Right lobe of liver (tissue), 6 donors: ENCODE measurements at places on chromosomes 7 and 10.

GRCh38 chr10:86693721-86694369 lies 25.5 kb downstream of the LDB3 start:
- no peaks in the 10 kb centered on the region for H3K36me3 ChIP-seq
- H3K4me3 ChIP-seq: no peak overlapping the region
- H3K27me3 ChIP-seq: no peaks in the 10 kb centered on the region
- H3K27ac ChIP-seq: no peak overlapping the region

- DNase-seq: no peak
- H3K36me3 ChIP-seq: no peaks in the 10 kb centered on the region
- no peak overlapping the region for H3K4me3 ChIP-seq
- no peaks in the 10 kb centered on the region for H3K4me1 ChIP-seq
- H3K27me3 ChIP-seq: no peaks in the 10 kb centered on the region
Observed at GRCh38 chr7:98238076-98238475, 14.0 kb downstream of the TECPR1 start.

GRCh38 chr7:81236560-81236959 lies 317.7 kb upstream of the SEMA3C start:
- H3K27me3 ChIP-seq: no peaks in the 10 kb centered on the region
- H3K4me3 ChIP-seq: no peak overlapping the region
- DNase-seq: no peak
- no peaks in the 10 kb centered on the region for H3K36me3 ChIP-seq
- H3K27ac ChIP-seq: no peak overlapping the region

GRCh38 chr10:57950442-57950974 lies 317.2 kb downstream of the IPMK start:
- H3K27me3 ChIP-seq: no peaks in the 10 kb centered on the region
- no peak overlapping the region for H3K4me3 ChIP-seq
- no peak overlapping the region for H3K27ac ChIP-seq
- no peak for DNase-seq
- no peaks in the 10 kb centered on the region for H3K36me3 ChIP-seq
- H3K4me1 ChIP-seq: no peaks in the 10 kb centered on the region

- no peaks in the 10 kb centered on the region for H3K36me3 ChIP-seq
- no peaks in the 10 kb centered on the region for H3K27me3 ChIP-seq
- DNase-seq: no peak
- no peak overlapping the region for H3K27ac ChIP-seq
- no peaks in the 10 kb centered on the region for H3K4me1 ChIP-seq
Observed at GRCh38 chr7:19565602-19566001, 143.2 kb downstream of the POLR1F start.

DNA sequence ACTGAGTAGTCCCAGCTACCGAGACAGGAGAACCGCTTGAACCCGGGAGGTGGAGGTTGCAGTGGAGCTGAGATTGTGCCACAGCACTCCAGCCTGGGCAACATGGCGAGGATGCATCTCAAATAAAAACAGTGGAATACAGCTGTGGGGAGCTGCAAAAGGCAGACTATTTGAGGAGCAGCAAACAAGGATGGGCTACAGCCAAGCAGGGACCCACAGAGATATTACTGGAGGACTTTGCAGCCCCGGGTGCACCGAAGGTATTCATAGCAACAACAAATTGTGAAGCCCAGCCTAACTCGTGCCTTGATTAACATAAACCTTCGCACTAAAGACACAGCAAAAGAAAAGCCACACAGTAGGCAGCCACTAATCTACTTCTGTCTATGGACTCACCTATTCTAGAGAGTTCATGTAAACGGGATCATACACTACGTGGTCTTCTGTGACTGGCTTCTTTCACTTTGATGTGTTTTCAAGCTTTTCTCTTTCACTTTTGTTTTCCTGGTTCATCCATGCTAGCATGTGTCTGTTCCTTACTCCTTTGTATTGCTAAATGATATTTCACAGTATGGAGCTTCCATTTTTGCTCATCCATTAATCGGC lies 34.0 kb downstream of the PODXL start:
- no peak overlapping the region for H3K4me3 ChIP-seq
- H3K27ac ChIP-seq: peak overlapping the region; percentile 41
- no peaks in the 10 kb centered on the region for H3K36me3 ChIP-seq
- no peaks in the 10 kb centered on the region for H3K4me1 ChIP-seq
- DNase-seq: no peak

GRCh38 chr7:81506609-81507008 lies 263.2 kb downstream of the HGF start:
- H3K36me3 ChIP-seq: no peaks in the 10 kb centered on the region
- H3K27me3 ChIP-seq: no peaks in the 10 kb centered on the region
- no peak overlapping the region for H3K4me3 ChIP-seq
- H3K4me1 ChIP-seq: no peaks in the 10 kb centered on the region

DNA sequence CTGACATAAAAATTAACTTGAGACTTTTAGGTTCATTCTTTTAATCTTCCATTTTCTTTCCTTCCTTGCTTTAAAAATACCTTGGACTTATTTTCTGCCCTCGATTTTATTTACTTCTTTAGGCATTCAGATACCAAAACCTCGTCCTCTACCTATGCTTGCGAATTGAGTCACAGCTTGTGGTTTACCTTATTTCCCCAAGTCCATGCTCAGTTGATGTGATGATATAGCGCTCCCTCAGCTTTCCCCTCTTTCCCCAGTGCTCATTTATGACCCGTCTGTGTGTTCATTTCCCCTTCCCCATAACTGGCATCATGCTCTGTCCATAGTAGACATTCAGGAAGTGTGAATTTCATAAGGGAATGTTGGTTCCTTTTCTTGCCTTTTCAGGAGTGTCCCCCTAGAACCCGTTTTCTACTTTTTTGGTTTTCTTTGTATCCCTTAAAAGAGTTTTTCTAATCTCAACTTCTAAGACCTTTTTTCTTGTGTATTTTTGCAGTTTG lies 19.1 kb upstream of the PRKRIP1 start:
- no peak overlapping the region for H3K4me3 ChIP-seq
- no peak for DNase-seq
- H3K4me1 ChIP-seq: no peaks in the 10 kb centered on the region
- H3K27ac ChIP-seq: no peak overlapping the region
- no peaks in the 10 kb centered on the region for H3K27me3 ChIP-seq

- H3K4me1 ChIP-seq: no peaks in the 10 kb centered on the region
- no peak overlapping the region for H3K27ac ChIP-seq
- H3K36me3 ChIP-seq: no peaks in the 10 kb centered on the region
- DNase-seq: no peak
- H3K27me3 ChIP-seq: no peaks in the 10 kb centered on the region
- no peak overlapping the region for H3K4me3 ChIP-seq
Observed at GRCh38 chr10:119331061-119331460, 123.7 kb downstream of the GRK5 start.

DNA sequence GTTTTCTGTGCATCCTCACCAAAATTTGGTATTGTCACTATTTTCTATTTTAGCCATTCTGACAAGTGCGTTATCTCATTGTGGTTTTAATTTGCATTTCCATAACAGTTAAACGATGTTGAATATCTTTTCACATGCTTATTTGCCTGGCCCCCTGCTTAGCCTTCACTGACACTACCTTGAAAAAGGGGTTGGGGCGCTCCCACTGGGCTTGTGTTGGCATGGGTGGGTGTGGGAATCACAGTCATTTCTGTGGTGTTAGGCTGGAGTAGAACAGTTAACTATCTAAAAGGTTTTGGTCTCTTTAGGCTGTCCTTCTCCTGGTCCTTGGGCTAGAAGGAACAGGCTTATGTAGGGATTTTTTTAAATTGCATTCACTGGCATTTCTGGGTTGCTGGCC lies 72.2 kb upstream of the TMEM140 start:
- H3K27me3 ChIP-seq: no peaks in the 10 kb centered on the region
- H3K36me3 ChIP-seq: no peaks in the 10 kb centered on the region
- no peaks in the 10 kb centered on the region for H3K4me1 ChIP-seq
- H3K4me3 ChIP-seq: no peak overlapping the region
- H3K27ac ChIP-seq: no peak overlapping the region

DNA sequence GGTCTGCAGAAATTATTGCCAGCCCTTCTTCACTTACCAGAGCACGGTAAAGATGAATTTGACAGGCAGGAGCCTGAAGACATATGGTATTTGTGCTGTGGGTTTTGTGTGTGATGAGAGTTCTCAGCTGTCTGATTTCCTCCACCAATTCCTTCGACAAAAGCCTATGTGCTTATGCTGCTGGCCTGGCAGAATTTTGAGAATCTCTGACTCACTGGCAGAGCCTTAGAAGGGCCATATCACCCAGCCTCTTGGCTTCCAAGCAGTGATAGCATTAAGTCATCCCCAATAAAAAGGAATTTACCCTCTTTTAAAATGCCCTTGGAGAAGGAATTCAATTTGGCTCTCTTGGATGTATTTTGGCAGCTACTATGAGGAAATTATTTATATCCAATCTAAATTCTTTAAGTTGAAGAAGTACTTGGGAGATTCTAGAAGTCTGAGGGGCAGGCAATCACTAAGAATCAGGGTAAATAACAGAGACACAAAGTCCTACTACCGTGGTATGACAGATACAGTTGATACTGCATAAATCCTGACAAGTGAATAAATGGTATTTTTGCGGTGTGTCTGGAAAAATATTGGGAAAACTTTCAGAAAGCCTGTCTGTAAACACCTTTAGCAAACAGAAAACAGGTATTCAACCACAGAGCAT lies 68.6 kb upstream of the EFCAB10 start:
- no peak overlapping the region for H3K27ac ChIP-seq
- no peak overlapping the region for H3K4me3 ChIP-seq
- no peaks in the 10 kb centered on the region for H3K27me3 ChIP-seq
- H3K4me1 ChIP-seq: no peaks in the 10 kb centered on the region
- no peaks in the 10 kb centered on the region for H3K36me3 ChIP-seq

- H3K36me3 ChIP-seq: no peaks in the 10 kb centered on the region
- H3K27ac ChIP-seq: no peak overlapping the region
- no peak overlapping the region for H3K4me3 ChIP-seq
- no peaks in the 10 kb centered on the region for H3K4me1 ChIP-seq
Observed at GRCh38 chr10:124603376-124604213, 140.6 kb downstream of the FAM53B start.

DNA sequence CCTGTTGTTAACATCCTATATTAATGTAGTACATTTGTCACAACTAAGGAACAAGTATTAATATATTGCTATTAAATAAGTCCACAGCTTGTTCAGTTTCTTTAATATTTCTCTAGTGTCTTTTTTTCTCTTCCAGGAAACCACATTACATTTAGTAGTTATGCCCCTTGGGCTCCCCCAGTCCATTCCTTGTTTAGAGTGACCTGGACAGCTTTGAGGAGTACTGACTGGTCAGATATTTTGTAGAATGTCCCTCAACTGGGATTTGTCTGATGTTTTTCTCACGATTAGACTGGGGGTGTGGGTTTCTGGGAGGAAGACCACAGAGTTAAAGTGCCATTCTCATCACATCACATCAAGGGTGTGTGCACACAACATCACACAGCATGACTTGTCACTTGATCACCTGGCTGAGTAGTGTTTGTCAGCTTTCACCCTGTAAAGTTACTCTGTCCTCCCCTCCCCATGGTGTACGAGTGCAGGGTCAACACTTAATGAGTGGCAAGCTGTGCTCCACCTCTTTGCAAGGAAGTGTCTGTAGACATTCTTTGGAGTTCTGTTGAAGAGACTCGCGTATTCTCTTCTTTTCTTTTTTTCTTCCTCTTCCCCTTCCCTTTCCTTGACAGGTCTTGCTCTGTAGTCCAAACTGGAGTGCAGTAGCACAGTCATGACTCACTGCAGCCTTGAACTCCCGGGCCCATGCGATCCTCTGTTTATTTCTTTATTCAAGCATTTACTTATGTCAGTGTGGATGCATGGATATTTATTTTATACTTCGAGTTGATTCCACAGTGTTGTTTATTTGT lies 10.2 kb downstream of the LMTK2 start:
- no peak overlapping the region for H3K27ac ChIP-seq
- H3K4me3 ChIP-seq: no peak overlapping the region
- H3K36me3 ChIP-seq: no peaks in the 10 kb centered on the region

DNA sequence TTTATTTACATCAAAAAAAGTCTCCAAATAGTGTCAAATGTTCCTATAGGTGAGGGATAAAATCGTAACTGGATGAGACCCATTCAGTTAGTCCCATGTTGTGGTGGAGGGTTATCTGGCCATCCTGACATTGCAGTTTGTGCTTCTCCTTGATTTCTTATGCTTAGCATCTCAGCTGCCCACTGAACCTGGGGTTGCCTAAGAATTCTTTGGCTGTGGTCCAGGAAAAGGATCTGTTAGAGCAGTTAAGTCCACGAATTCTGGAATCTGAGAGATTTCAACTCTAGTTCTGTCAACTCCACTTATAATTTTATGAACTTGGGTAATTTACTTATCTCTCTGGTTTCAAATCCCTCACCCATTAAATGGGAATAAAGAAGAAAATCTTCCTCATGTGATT lies 1673.4 kb downstream of the REEP3 start:
- no peaks in the 10 kb centered on the region for H3K4me1 ChIP-seq
- no peak overlapping the region for H3K27ac ChIP-seq
- no peaks in the 10 kb centered on the region for H3K36me3 ChIP-seq
- H3K27me3 ChIP-seq: no peaks in the 10 kb centered on the region

DNA sequence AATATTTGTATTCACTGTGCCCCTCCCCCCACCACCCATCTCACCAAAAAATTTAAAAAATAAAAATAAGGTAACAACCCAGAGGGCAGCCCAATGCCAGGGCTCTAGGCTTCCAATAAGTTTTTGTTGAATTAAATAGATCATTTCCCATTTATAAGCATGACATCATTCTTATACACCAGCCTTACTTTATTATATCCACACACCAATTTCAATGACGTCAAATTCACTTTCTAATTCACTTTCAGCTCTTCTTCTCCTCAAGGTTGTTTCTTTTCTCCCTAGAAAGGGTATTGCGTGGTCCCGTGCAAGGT lies 1.2 kb upstream of the DKK1 start:
- H3K27me3 ChIP-seq: peaks cover 9% of the 10 kb centered on the region
- no peaks in the 10 kb centered on the region for H3K36me3 ChIP-seq
- H3K27ac ChIP-seq: no peak overlapping the region

DNA sequence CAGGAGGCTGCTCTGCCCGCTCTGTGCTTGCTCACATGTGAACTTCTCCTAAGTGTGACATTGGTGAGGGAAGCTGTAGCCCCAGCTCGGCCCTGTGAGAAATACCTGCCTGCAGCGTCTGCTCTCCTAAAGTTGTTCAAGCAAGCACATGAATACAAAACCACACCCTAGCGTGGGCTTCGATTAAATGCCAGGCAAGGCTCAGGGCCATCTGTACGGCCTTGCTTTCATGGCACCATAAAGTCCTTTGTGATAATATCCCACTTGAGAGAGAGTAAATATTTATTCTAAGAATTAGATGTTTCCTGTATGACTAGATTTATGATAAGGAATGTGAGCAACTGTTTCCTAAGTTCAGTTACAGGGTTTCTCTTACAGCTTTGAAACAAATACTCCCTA lies 262.8 kb upstream of the KLF14 start:
- DNase-seq: no peak
- H3K4me1 ChIP-seq: peaks cover 48% of the 10 kb centered on the region
- H3K27me3 ChIP-seq: no peaks in the 10 kb centered on the region

- H3K27ac ChIP-seq: no peak overlapping the region
- DNase-seq: no peak
- H3K27me3 ChIP-seq: no peaks in the 10 kb centered on the region
- H3K4me1 ChIP-seq: peaks cover 9% of the 10 kb centered on the region
- no peak overlapping the region for H3K4me3 ChIP-seq
- H3K36me3 ChIP-seq: no peaks in the 10 kb centered on the region
Observed at GRCh38 chr7:92667816-92668535, 77.8 kb upstream of the FAM133B start.

GRCh38 chr10:49044293-49045193 lies 70.8 kb downstream of the VSTM4 start:
- DNase-seq: no peak
- H3K4me3 ChIP-seq: no peak overlapping the region
- H3K36me3 ChIP-seq: no peaks in the 10 kb centered on the region
- no peak overlapping the region for H3K27ac ChIP-seq

- H3K27ac ChIP-seq: no peak overlapping the region
- no peak overlapping the region for H3K4me3 ChIP-seq
- H3K36me3 ChIP-seq: no peaks in the 10 kb centered on the region
- H3K27me3 ChIP-seq: no peaks in the 10 kb centered on the region
- no peak for DNase-seq
Observed at GRCh38 chr10:94524146-94524545, 21.4 kb upstream of the HELLS start.
